Right renal cortex interstitium (tissue), 3 donors: ENCODE measurements at places on chromosomes 5 and 9. TPM values are rescaled to one million over a fixed set of nuclear protein-coding genes. Genes with fewer than 3 reads are reported as not detected.

GRCh38 chr5:142301540-142301939 lies 23.3 kb downstream of the SPRY4 start:
- DNase-seq = no peak

DNA sequence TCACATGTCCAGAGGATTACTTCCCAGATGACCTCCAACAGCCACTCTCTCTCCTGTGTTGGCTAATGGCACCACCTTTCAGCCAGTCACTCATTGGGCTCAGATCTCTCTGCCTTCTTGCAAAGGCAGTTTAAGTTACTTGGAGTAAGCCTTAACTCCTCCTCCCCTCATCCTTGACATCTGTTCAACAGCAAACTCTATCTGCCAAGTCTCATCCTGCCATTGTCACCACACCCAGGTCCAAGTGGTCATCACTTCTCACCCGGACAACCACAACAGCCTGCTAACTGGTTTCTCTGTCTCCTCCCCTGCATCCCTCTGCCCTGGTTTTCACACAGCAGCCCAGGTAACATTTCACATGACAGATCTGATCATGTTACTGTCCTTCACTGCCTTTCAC lies 58.5 kb downstream of the DCP2 start:
- DNase-seq = no peak

DNA sequence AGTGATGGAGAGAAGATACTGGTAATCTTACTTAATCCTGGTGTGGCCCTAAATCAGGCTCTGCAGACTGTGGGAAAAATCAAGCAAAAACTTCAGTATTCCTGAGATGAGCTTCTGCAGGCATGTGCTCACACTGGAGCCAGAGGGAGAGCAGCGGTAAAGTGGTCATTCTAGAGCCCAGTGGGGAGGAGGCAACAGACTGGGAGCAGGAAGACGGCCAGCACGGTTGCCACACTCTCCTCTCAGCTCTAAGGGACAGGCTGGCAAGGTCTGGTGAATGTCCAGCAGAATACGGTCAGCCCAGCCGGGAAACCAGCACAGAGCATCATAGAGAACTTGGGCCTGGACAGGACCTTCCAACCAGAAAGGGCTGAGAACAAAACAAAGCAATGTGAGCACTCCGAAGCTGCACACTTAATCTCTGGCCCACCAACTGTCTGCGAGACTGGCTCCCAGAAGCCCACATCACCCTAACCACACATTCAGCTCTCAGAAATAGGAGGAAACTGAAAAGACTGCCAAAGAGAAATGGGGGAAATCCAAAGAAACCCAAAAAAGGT lies 30.3 kb downstream of the MED27 start:
- no peak for DNase-seq

GRCh38 chr5:170614720-170615119 lies 110.9 kb downstream of the KCNIP1 start:
- no peak for DNase-seq

DNA sequence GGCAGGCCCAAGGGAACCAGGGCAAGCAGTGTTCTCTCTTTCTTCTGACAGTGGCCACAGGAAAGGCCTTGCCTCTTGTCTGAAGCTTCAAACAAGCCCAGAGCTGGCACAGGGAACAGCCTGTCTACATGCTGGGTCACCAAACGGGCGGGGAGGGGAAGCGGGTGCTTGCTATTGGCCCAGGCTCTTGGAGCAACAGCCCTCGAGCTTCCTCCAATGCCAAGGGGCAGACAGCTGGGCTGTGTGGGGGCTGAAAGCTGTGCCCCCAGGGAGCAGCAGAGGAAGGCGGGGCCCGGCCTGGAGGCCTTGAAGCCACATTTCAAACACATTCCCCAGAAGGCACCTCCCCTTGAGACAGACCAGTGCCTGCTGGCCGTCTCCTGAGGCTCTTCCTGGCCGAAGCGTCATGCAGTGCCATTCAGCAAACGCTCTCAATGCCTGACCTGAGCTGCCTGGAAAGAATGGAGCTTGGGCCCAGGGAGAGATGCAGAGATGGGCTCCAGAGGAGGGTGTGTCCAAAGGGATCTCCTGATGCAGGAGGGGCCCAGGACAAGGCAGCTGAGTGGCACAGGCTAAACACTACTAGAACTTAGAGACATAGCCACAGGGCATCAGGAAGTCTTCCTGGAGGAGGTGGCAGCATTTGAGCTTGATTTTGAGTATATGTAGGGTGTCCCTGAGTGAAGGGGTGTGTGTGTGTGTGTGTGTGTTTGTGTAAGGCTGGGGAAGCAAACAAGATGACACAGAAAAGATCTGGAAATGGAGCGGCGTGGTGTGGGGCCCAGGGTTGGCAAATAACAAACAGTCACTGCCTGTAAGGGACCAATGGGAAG lies 2.5 kb downstream of the FIBCD1 start:
- no peak for DNase-seq

DNA sequence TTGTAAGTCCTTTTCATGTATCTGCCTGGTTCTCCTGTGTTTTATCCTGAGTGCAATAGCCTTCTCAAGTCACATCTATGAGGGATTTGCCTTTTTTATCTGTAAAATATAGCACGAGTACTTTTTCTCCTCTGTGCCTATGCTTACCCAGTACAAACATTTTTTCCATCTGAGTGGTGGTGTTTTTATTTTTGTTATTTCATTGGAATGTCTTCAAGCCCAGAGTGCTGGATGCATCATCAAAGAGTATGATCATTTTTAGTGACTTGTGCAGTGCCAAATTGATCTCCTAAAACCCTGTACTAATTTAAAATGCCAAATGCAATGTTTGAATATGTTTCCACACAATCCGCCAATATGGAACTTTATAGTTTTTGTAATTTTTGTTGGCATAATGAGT lies 86.1 kb downstream of the TLE4 start:
- DNase-seq = no peak

DNA sequence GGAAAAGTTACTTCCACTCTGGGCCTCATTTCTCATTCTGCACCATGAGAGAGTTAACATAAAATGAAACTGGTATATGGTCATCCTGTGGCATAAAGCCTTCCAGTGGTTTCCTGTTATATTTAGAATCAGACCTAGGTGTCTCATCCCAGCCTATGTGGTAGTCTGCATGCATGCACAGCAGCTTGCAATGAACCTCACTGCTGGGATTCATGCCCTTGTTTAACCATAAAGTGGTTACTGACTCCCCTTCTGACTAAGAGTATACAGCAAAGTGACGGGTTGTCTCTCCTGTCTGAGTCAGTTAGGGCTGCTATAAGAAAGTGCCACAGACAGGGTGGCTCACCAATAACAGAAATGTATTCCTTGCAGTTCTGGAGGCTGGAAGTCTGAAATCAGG lies 14.7 kb upstream of the TDRD7 start:
- DNase-seq = no peak

GRCh38 chr9:13175732-13176131 lies 103.8 kb downstream of the MPDZ start:
- DNase-seq = no peak

GRCh38 chr9:134618163-134618832 lies 23.3 kb upstream of the COL5A1 start:
- no peak for DNase-seq

Gene ADAMTS19
- 7.3 TPM for polyA plus RNA-seq

Gene GPBP1
- 144 TPM for polyA plus RNA-seq

Gene PAEP
- polyA plus RNA-seq = 0.28 TPM

Gene ADGRD2
- not detected for polyA plus RNA-seq

Gene CNTNAP3
- 3.8 TPM for polyA plus RNA-seq
